Sigmoid colon (tissue), 7 donors: ENCODE measurements at places on chromosomes 13 and 19. TPM values are rescaled to one million over a fixed set of nuclear protein-coding genes. Genes with fewer than 3 reads are reported as not detected.

Gene NCCRP1
- total RNA-seq = not detected

Gene ZNF223
- total RNA-seq = 2.5 TPM

Gene ATP12A
- total RNA-seq = not detected

Gene FGF21
- not detected for total RNA-seq

Gene ZNF534
- 0.49 TPM for total RNA-seq

Gene UBA52
- 564 TPM for total RNA-seq

DNA sequence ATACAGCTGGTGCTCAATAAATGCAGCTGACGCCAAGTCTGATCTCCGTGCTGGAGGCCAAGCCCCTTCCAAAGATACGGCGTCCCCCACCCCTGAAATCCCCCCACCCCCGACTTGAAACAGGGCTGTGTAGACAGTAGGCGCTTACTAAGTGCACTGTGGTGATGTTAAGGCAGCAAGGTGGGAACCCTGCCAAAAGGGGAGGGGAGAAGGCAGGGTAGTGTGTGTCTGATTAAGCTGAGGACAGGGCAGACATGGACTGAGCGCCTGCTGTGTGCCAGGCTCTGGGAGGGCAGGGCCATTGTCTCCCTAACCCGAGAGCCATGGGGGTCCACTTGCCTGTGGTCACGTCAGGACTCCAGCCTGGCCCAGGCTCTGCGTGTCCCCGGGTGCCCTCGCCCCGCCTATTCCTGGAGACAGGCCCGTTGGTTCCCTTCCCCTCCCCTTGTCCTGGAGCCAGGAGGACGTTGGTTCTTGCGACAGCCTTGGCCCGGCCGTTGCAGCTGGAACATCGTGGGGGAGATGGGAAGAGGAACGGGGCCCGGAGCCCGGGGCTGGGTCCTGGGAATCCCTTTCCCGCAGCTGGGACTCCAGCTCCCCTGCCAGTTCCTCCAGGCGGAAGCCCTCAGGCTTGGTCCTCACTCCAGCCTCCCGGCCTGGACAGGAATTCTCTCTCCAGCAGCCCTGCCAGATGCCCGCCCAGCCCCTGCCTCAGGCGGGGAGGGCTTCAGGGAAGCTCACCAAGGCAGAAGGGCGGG is 1.7 kb upstream of the ELANE start:
- peak; percentile 98 for DNase-seq

DNA sequence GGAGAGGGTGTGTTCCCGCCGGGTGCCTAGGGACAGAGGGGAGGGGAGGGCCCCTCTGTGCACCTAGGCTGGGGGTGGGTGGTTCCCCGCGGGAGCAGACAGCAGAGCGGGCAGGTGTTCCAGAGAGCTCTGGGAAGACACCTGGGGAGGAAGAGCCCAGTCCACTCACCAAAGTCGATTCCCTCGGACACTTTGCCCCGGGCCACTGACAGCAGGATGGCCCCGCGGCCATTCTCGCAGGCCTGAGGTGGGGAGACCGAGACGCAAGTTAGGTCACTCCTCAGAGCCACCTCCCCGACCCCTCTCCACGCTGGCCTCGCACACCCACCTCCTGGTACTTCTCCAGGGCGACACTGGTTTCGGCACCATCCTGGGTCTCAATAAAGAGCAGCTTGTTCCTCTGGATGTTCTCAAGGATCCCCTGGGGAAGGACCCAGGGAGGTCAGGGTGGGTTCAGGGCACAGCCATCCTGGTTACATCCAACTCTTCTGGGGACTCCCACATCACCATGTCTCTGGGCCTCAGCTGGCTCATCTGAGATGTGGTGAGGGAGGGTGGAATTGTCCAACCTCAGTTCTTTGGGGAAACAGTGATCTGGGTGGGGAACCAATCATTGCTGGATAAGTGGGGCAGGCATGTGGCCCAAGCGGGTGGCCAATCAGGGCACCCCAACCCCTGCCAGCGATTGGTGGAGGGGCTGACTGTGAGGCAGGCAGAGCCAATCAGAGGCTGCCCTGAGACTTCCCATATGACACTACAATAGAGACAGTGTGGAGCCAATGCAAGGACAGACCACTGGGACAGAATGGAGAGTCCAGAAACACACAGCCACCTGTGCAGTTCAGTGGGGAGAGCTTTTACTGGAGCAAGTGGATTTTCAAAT is 12.6 kb downstream of the KLC3 start:
- DNase-seq = no peak

- no peak for DNase-seq
These were observed 17.4 kb upstream of the FEM1A start for GRCh38 chr19:4774136-4774535.

DNA sequence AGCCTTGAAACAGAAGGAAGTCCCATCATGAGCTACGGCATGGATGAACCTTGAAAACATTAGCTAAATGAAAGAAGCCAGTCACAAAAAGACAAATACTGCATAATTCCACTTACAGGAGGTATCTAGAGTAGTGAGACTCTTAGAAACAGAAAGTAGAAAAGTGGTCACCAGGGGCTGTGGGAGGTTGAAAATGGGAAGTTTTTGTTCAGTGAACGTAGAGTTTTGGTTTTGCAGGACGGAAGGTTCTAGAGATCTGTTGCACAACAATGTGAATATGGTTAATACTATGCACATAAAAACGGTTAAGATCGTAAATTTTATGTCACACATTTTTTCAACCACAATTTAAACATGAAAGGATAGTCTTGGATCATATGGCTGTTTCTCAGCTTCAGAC is 11.9 kb upstream of the SLC10A2 start:
- no peak for DNase-seq

GRCh38 chr19:44653977-44654774 is 10.5 kb downstream of the PVR start:
- DNase-seq = peak; percentile 77

- DNase-seq = no peak
These were observed 2.4 kb downstream of the DKKL1 start for GRCh38 chr19:49366110-49366509.

GRCh38 chr19:48490981-48491792 is 20.4 kb downstream of the LMTK3 start:
- no peak for DNase-seq

GRCh38 chr13:87942205-87942604 is 271.0 kb downstream of the SLITRK5 start:
- DNase-seq = no peak

DNA sequence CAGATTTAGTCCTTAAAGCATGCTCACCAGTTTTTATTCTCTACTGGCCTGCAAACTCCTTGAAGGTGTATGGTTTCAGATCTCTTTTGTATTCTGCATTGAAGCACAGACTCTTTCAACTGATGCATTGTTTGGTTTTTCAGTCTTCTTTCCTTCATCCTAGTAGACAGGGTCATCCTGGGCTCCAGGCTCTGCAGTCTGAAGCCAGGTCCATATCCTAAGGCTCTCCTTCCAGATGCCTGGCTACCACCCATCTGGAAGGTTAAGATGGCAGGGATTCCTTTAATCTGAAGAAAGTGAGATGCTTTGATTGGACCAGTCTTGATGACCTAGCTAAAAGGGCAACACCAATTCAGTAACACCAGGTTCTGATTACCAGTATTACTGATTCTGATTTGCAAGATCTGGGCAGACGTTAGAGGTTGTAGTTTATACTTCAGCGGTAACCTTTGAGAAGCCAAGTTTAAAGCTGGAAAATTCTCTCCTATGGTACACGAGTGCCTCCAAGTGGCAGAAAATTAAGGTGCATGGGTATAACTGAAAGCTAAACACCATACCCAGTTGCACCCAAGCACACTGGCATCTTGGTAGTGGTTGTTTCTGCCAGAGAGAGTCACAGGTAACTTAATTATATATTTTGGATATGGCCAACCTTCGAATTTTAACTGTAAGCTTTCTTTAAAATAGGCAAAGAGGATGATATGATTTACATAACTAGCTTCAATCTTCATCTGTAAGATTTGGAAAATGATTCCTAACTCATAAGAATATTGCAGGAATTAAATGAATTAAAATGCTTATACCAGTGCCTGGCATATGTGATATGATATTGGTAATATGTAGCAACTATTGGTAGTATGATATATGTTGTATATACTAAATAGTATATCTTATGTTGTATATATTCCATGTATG is 1651.9 kb upstream of the MIR17HG start:
- no peak for DNase-seq
